NCI-H226 (cell line): ENCODE measurements at places on chromosomes 7 and 10.

- peak; percentile 68 for DNase-seq
Observed at GRCh38 chr7:28125431-28126409, 54.9 kb downstream of the JAZF1 start.

GRCh38 chr7:87156709-87157108 is 4.5 kb downstream of the DMTF1 start:
- DNase-seq = no peak

DNA sequence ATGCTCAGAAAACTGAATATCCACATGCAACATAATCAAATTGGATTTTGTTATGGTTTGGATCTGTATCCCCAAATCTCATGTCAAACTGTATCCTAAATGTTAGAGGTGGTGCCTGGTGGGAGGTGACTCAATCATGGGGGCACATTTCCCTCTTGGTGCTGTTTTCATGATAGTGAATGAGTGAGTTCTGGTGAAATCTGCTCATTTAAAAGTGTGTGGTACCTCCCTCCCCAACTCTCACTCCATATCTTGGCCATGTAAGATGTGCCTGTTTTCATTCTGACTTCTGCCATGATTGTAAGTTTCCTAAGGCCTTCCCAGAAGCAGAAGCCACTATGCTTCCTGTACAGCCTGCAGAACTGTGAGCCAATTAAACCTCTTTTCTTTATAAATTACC is 239.6 kb upstream of the KLF14 start:
- no peak for DNase-seq

GRCh38 chr7:77362905-77363304 is 53.2 kb downstream of the GSAP start:
- DNase-seq = no peak

DNA sequence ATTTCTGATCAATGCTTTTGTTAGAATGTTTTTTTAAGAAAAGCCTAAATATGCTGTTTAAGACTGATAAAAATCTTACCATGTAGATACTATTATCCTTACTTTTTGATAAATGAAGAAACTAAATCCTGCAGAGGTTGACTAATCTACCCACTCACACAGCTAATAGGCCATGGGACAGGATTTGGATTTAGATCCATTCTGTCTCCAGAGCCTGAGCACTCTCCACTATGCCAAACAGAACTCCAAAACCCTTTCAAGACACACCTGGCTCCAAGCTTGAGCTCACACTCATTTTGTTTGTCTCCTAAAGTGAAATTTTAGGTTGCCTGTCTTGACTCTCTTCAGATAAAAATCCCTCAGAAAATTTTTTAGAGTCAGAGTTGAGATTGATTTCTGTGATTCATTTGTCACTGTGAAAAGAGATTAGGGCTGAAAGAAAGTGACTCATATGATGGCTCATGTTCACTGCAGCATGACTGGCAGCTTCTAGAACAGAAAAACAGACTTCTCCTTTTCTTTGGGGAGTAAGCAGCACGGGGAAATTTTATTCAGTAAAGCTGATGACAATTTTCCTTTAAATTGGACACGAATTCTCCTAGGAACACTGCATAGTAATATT is 132.3 kb upstream of the POT1 start:
- DNase-seq = peak; percentile 35

- DNase-seq = no peak
Observed at GRCh38 chr10:131845505-131846239, 55.1 kb upstream of the PPP2R2D start.

GRCh38 chr10:107409522-107409921 is 245.0 kb upstream of the SORCS1 start:
- DNase-seq = no peak

- no peak for DNase-seq
Observed at GRCh38 chr7:135681762-135682161, 19.4 kb downstream of the STMP1 start.

DNA sequence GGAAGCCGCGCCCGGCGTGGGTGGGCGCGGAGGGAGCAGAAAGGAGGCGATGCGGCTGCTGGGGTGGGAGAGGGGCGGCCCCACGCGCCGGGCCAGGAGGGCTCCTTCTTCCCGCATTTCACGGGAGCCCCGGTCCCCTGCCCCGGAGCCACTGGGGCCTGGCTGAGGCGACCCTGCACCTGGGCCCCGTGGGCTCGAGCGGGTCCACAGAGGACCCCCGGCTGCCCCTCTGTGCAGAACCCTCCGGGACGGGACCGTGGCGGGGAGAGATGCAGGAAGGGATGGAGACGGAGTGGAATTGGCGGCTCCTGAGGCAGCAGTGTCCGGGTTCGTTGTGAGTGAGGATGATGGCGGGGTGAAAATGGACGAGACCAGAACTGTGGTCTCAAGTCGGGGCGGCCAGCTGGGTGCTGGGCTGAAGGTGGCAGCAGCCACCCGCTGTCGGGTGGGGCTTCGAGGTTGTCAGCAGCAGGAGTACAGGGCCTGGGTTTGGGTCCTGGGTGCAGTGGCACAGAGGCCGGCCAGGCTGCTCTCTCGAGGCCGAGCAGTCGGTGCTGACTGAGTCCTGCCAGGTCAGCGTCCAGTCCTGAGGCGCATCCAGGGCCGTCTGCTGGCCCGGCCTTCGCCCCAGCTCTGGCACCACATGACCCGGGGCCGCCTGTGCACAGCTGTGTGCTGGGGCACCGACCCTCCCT is 80.4 kb downstream of the VIPR2 start:
- no peak for DNase-seq

DNA sequence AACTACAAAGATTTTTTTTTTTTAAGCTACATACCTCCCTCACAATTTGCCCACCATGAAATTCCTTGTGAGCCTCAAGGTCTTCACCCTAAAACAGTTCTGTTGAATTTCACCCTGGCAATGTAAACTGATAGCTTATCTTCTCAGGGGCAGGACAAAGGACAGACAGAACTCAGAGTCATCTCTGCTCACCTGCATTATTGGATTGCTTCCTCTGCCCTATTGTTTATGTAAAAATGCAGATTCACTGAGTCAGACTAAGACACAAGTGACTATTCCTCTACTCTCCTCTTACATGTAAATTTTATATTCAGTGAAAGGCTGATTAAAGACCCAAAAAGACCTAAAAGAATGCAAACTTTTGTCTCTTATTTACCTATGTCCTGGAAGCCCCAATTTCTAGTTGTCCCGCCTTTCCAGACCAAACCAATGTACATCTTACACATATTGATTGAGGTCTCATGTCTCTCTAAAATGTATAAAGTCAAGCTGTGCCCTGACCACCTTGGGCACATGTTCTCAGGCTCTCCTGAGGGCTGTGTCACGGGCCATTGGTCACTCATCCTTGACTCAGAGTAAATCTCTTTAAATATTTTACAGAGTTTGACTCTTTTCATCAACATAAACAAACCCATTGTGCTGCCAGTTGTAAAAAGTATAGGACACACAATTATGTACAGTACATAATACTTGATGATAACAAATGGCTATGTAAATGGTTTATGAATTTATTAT is 440.2 kb downstream of the HTR7 start:
- DNase-seq = no peak

GRCh38 chr7:77863860-77864259 is 65.3 kb downstream of the PHTF2 start:
- no peak for DNase-seq

- DNase-seq = no peak
Observed at GRCh38 chr10:103799341-103799740, 56.0 kb downstream of the SH3PXD2A start.

- peak; percentile 80 for DNase-seq
Observed at GRCh38 chr7:13091974-13092707, 404.7 kb downstream of the ARL4A start.

DNA sequence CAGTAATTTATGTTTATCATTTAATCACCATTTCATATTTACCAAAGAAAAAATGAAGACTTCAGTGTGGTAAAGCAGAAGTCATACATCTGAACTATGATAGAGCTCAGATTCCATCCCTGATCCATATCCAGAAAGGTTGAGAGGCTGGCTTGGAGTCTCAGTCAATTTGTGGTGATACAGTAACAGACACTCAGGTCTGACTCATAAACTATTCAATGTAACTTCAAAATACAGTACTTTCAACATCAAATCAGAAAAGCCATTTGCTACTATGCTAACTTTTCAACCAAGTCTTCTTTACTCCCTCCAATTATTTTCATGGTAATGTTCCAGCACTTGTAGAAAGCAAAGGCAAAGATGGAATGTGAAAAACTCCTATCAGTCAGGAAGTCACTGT is 190.4 kb downstream of the HDAC9 start:
- DNase-seq = no peak

GRCh38 chr10:30857803-30858202 is 173.9 kb downstream of the ZNF438 start:
- DNase-seq = peak; percentile 16

- DNase-seq = no peak
Observed at GRCh38 chr10:51405580-51406351, 293.6 kb downstream of the CSTF2T start.
